ENCODE measurements at places on chromosomes 2 and 18. TPM values are rescaled to one million over a fixed set of nuclear protein-coding genes. Genes with fewer than 3 reads are reported as not detected.

The SERPINB4 gene
- not detected for total RNA-seq

The TTR gene
- not detected for total RNA-seq

The ESPNL gene
- 0.64 TPM for total RNA-seq

The CD302 gene
- total RNA-seq: 105 TPM

The EGR4 gene
- total RNA-seq: not detected

The BMP10 gene
- not detected for total RNA-seq

The CCDC74A gene
- total RNA-seq: 100 TPM

The AUP1 gene
- total RNA-seq: 108 TPM

The RBKS gene
- total RNA-seq: 5.1 TPM

The SERPINB12 gene
- total RNA-seq: not detected

The CYRIA gene
- total RNA-seq: 17.7 TPM

The TUBA4B gene
- total RNA-seq: not detected

The MOB1A gene
- 87.8 TPM for total RNA-seq

The RAD51AP2 gene
- 0.29 TPM for total RNA-seq

The ZNF521 gene
- total RNA-seq: 30.2 TPM

The PRADC1 gene
- total RNA-seq: 25.6 TPM

The SCN3A gene
- total RNA-seq: 1.6 TPM

The SPP2 gene
- not detected for total RNA-seq

The SOWAHC gene
- 14.7 TPM for total RNA-seq

The LINC00305 gene
- not detected for total RNA-seq

The PAX3 gene
- total RNA-seq: 0.29 TPM

The FHL2 gene
- total RNA-seq: 128 TPM

The MARCHF4 gene
- total RNA-seq: not detected

The CRYBA2 gene
- not detected for total RNA-seq

The NTSR2 gene
- total RNA-seq: not detected

The MOB4 gene
- total RNA-seq: 20.6 TPM

The CD28 gene
- total RNA-seq: 2.2 TPM

The EHBP1 gene
- 87.2 TPM for total RNA-seq

The ATP6V1C2 gene
- 0.66 TPM for total RNA-seq

The FAM161A gene
- 4.0 TPM for total RNA-seq

The TMEM87B gene
- total RNA-seq: 52.0 TPM

The DYNAP gene
- not detected for total RNA-seq

The ALPG gene
- not detected for total RNA-seq

The TGFA gene
- total RNA-seq: 1.1 TPM

The FTCDNL1 gene
- total RNA-seq: 5.9 TPM

The BBS5 gene
- 6.6 TPM for total RNA-seq

The KRCC1 gene
- 39.2 TPM for total RNA-seq

The KCTD1 gene
- total RNA-seq: 5.6 TPM

The D2HGDH gene
- 22.2 TPM for total RNA-seq

The TBR1 gene
- 0.64 TPM for total RNA-seq

The HRH4 gene
- 0.29 TPM for total RNA-seq

The GNLY gene
- 2.0 TPM for total RNA-seq

The STAT4 gene
- 3.6 TPM for total RNA-seq

The TMEM198 gene
- total RNA-seq: 1.8 TPM

The CDH19 gene
- total RNA-seq: 0.64 TPM

The TFPI gene
- total RNA-seq: 52.4 TPM

The RGPD3 gene
- total RNA-seq: 0.80 TPM
